Neural progenitor cell (in vitro differentiated cells): ENCODE measurements at places on chromosomes 5 and 9. TPM values are rescaled to one million over a fixed set of nuclear protein-coding genes. Genes with fewer than 3 reads are reported as not detected.

- DNase-seq = no peak
Observed at GRCh38 chr5:121024416-121025311, 560.6 kb downstream of the PRR16 start.

GRCh38 chr5:60943624-60944023 lies 1.2 kb downstream of the ERCC8 start:
- DNase-seq = no peak

DNA sequence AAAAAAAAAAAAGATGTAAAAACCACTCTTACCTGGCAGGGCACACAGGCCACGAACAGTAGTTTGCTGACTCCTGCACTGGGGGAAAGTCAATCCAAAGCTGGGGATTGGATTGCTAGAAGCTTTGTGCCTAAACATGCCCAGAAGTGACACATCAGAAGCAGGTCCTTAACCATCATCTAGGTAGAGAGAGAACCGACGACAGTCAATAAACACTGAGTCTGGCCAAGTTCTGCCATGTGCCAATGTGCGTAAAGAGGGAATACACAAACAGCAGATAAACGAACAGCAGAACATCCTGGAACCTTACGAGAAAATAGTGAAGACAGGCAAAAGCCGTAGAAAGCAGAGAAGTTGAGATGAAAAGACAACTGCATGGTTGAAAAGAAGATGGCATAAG lies 14.9 kb downstream of the SFXN1 start:
- no peak for DNase-seq

- no peak for DNase-seq
Observed at GRCh38 chr5:111960476-111961215, 203.7 kb upstream of the NREP start.

GRCh38 chr5:169354921-169355320 lies 54.0 kb upstream of the SLIT3 start:
- DNase-seq = no peak

DNA sequence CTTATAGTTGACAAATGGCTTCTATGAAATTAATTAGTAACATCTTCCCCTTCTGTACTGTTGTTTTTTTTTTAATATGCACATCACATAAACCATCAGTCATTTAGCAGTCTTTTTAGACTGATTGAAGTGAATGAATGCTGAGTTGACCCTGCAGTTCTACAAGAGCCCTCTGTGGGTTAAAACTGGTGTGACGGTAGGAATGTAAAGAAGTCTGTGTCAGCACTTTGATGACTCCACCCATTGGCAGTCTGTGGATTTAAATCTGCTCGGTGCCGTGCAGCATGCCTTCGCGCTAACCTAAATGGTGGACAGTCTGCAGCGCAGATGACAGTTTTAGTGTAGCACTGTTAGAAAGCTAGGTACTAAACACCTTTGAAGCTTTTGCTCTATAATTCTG lies 3.1 kb downstream of the GTF3C4 start:
- DNase-seq = peak; percentile 30

- peak; percentile 5 for DNase-seq
Observed at GRCh38 chr5:111131356-111131755, 39.2 kb downstream of the WDR36 start.

DNA sequence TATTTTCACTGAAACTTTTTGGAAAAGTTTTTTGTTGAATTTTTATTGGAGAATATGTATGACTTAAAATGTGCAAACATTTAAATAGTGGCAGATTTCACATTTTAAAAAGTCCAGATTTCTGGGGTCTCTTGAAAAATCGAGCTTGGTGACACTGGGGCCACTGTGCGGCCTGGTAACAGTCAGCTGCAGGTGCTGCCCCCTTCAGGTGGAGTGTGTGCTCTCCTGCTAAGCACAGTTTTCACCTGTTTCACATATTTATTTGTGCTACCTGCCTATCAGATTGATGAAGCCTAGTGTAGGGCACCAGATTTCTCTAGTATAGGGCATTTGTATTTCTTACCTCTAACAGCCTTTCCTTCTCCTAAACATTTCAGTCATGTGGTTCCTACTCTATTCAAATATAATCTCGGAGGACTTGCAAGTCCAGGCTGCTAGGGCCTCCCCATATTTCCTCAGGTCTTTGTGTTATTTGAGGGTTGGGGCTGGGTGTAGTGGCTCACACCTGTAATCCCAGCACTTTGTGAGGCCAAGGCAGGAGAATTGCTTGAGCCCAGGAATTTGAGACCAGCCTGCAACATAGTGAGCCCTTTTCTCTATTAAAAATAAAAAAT lies 95.8 kb upstream of the KLF9 start:
- peak; percentile 32 for DNase-seq

DNA sequence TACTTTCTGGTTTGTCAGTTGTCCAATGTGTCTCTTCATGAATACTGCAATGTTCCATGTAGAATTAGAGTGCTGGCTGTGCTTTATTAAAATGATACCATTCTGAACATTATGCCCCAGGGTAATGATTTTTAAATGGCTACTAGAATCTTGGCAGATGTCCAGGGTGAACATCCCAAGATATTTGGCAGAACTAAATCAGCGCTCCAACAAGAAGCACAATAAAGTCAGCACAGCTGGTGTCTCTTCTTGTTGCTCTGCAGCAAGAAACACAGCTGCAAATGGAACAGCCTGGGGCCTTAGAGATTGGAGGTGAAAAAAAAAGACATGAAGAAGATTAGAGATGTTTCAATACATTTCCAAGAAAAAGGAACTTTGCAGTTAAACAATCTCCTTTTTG lies 248.3 kb downstream of the CDH18 start:
- DNase-seq = peak; percentile 30

GRCh38 chr5:149748471-149749094 lies 18.5 kb downstream of the PPARGC1B start:
- no peak for DNase-seq

DNA sequence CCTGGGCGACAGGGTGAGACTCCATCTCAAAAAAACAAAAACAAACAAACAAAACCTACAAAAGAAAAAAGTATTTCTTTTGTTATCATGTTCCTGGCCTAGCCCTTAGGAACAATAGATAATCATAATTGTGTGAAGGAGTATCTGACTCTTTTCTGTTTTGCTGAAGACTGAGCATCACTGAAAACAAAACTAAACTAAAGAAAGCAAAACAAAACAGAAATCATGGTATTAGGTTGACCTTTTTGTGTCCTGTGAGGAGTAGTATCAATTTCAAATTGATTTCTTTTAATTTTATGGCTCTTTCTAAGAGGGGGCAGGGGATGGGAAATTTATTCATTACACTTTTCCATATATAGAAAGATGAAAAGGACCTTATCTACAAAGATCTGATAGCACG lies 246.0 kb downstream of the YTHDC2 start:
- no peak for DNase-seq

DNA sequence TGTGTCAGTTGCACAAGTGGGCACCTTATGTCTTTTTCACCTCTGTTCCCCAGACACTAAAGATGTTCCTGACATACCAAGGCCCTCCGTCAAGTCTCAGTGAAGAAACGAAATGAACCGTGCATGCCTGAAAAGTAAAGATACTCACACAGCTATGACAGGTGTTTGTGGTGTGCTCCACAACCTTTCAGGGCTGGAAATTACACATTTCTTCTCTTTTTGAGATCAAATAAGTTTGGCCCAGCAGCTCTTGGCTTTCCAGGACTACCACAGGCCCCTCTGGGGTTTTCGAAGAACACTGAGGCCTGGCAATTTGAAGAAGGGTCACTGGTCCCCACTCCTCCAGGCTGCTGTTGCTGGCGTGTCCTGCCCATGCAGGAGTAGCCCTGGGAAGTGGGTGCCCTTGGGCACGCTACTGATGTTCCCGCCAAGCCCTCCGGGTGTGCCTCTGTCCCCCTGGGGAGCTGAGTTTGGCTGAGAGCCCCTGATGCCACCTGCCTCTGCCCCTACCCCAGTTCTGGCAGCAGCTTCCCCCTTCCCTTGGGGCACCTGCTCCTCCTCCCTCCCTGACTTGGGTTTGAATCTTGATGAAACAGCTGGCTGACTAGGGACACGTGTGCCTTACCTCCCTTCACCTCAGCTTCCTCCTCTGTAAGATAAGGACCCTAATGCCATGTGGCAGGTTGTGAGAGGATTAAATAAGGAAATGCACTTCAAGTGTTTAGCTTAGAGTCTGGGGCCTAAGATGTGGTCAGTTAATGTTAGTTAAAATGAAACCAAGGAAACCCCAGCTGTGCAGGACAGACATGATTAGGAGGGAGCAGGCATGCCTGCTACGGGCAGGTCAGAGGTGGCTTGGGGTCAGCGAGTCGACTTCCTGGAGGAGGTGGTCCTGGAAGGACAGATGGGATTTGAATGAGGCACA lies 49.1 kb upstream of the GADD45G start:
- no peak for DNase-seq

GRCh38 chr5:176187276-176188062 lies 50.8 kb upstream of the SIMC1 start:
- DNase-seq = no peak

- peak; percentile 58 for DNase-seq
Observed at GRCh38 chr9:130995086-130996011, 13.6 kb upstream of the LAMC3 start.

- no peak for DNase-seq
Observed at GRCh38 chr5:39808656-39809055, 383.9 kb upstream of the DAB2 start.

- no peak for DNase-seq
Observed at GRCh38 chr9:104506565-104506964, 2.5 kb downstream of the OR13F1 start.

GRCh38 chr5:95069021-95069420 lies 215.9 kb downstream of the MCTP1 start:
- no peak for DNase-seq

GRCh38 chr5:126233256-126233655 lies 190.0 kb upstream of the GRAMD2B start:
- no peak for DNase-seq

- no peak for DNase-seq
Observed at GRCh38 chr5:142976861-142977260, 206.7 kb downstream of the ARHGAP26 start.

DNA sequence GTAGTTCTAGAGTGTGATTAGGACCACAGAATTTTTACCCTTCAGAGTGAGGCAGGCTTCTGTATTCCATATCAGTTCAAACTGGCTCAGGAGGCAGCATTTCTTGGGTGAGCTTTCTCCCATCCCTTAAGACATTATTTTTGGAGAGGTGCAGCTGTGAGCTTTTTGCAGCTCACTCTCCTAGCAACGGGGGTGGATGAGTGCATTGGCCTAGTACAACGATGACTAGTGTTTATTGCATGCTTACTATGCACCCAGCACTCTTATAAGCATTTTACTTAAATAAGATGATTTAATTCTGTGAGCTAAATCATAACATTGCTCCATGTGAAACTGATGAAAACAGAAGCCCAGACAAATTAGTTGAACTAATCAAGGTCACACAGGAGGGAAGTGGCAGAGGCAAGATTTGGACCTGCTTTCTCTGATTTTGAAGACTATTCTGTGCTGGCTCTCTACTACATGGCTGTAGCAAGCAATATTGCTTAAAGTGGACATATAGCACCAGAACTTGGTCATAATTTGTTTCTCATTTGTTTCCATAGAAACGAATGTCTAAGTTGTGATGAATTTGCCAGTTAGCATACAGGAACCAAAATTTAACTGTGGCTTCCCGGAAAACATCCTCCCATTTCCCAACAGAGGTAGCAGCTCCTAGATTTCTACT lies 372.1 kb upstream of the RIOK2 start:
- DNase-seq = no peak

- no peak for DNase-seq
Observed at GRCh38 chr5:135437796-135438560, 9.2 kb downstream of the DCANP1 start.

- DNase-seq = no peak
Observed at GRCh38 chr5:115186794-115187193, 17.1 kb upstream of the TRIM36 start.

- no peak for DNase-seq
Observed at GRCh38 chr5:151264113-151264512, 11.1 kb downstream of the GM2A start.

DNA sequence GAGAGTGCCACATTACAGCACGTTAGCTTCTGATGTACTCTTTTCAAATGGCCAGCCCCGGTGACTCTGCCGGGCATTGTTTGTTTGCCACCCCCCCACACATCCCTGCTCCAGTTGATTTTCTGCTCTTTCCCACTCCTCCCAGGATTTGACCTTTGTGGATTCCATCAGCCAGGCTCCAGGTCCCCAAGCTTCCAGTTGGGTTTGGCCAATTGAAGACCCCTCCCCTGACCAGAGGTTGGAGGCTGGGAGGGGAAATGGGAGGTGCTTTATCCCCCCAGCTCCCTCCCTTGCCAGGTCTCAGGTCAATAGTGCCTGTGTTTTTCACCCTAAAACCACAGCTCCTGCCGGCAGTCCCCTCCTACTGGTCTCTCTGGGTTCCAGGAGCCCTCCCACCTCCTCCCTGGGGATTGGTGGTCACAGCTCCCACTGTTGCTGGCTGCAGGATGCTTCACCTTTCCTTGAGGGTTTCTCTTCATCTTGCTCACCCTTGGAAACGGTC lies 34.9 kb downstream of the IRF1 start:
- DNase-seq = no peak

Gene SPAG8
- 1.3 and 1.6 TPM in 2 replicates for total RNA-seq

Gene FXN
- total RNA-seq = 23.2 and 24.8 TPM in 2 replicates

Gene TMEM252
- total RNA-seq = not detected in 2 replicates

Gene SLC45A2
- 0.06 TPM in 1 of 2 replicates, not detected in the other for total RNA-seq

Gene GABRA1
- total RNA-seq = not detected in 2 replicates

Gene SPAAR
- total RNA-seq = 0.22 TPM in 1 of 2 replicates, not detected in the other

Gene CYLC2
- total RNA-seq = not detected in 2 replicates

Gene CCL19
- not detected in 2 replicates for total RNA-seq

Gene C5orf58
- total RNA-seq = not detected in 2 replicates

Gene MSX2
- 0.30 and 0.93 TPM in 2 replicates for total RNA-seq

Gene PCDHGA9
- 0.97 and 2.2 TPM in 2 replicates for total RNA-seq

Gene SLC36A3
- total RNA-seq = not detected in 2 replicates

Gene OBP2B
- total RNA-seq = not detected in 2 replicates

Gene NUTM2G
- total RNA-seq = not detected in 2 replicates

Gene PAPPA
- total RNA-seq = 0.15 and 0.65 TPM in 2 replicates

Gene CNTNAP3
- total RNA-seq = 21.8 and 25.8 TPM in 2 replicates
